LoVo (cell line): ENCODE measurements at places on chromosomes 11 and 22.

GRCh38 chr11:22203281-22203680 lies 10.4 kb downstream of the ANO5 start:
- DNase-seq = no peak

- DNase-seq = no peak
Observed at GRCh38 chr11:16685914-16686313, 52.5 kb upstream of the C11orf58 start.

- no peak for DNase-seq
Observed at GRCh38 chr11:77346906-77347603, 45.6 kb upstream of the GDPD4 start.

- no peak for DNase-seq
Observed at GRCh38 chr11:13686776-13687175, 18.3 kb downstream of the FAR1 start.

DNA sequence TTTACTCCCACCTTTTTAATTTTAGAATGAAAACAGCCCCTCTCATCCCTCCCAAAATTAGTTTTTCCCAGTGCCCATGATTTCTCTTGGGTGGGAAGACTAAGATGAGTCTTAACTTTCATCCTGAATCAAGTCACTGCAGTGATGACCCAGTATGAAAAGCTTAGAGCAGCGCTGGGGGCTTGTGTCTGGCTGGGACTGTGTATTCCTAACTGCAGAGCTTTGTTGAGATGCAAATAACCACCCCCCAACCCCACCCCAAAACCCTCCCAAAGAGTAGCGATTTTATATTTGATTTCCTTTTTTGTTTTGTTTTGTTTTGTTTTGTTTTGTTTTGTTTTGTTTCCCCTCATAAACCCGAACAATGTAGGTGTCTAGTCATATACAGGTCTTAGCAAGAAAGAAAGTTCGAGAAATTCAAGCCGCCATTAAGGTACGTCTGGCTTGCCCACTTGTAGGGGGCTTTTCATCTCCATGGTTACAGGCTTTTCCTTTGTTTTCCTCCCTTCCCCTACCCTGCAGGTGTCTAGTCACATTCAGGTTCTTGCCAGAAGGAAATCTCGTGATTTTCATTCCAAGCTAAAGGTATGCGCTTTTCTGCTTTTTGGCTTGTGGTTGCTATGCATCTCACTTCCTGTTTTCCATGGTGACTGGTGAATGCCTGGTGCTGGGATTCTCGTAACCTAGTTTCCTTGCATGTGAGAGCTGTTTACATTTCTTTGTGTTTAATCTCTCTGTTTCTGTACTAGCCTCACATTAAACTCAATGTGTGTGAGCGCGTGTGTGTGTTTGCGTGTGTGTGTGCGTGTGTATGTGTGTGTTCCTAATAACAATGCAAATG lies 144.6 kb upstream of the RASSF10 start:
- no peak for DNase-seq

DNA sequence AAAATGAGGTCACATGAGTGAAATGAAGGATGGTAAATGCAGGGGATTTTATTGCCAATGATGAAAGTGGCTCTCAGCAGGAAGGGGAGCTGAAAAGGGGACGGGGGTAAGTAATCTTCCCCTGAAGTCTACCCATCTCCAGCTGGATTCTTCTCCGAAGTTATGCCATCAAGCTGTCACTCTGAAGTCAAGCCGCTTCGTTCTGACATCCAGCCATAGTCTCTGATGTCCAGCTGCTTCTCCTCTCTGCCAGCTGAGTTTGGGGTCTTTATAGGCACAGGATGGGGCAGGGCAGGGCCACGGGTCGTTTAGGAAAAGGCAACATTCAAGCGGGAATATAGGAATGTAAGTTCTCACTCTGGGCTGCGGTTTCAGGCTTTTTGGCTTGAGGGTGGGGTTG lies 181.9 kb upstream of the ANO3 start:
- DNase-seq = peak; percentile 18
